ENCODE measurements at places on chromosomes 1 and 21.

GRCh38 chr1:35576061-35576765 lies 3.1 kb downstream of the TFAP2E start:
- DNase-seq = no peak

DNA sequence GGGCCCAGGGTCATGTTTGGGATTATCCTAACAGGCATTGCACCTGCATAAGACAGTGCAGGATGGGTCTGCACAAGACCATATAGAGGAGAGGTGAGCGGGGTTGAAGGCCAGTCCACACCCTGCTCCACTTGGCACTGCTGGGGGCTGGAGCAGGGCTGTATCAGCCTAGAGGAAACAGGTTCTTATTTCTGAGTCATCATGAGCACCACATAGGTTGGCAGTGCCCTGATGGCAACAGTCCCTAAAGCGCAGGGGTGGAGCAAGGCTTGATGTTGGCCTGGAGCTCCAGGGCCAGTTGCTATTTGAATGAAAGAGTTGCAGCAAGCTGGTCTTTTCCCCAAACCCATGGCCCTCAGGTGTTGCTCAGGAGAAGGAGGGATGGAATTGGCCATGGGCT lies 29.8 kb upstream of the BMP8B start:
- DNase-seq = no peak

DNA sequence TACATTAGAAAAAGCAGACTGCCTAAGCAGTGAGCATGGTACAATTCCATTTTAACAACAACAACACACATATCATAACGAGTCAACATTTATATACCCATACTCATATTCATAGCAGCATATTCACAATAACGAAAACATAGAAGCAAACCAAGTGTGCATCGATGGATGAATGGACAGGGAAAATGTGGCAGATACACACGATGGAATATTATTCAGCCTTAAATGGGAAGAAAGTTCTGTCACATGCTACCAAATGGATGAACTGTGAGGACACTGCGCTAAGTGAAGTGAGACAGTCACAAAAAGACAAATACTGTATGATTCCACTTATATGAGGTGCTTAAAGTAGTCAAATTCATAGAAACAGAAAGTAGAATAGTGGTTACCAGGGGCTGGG lies 9.5 kb upstream of the MAN1C1 start:
- DNase-seq = no peak

GRCh38 chr1:47434051-47434842 lies 3.6 kb upstream of the FOXD2 start:
- no peak for DNase-seq

GRCh38 chr1:222918801-222919477 lies 104.1 kb downstream of the DISP1 start:
- DNase-seq = no peak

- no peak for DNase-seq
Observed at GRCh38 chr21:32520875-32521735, 64.2 kb downstream of the TCP10L start.

All from activated CD4-positive, alpha-beta T cell treated with anti-CD3 and anti-CD28 coated beads, Interleukin-2, amount 50 U/mL, for 4 hours (primary cell).